ENCODE measurements at places on chromosomes 3 and 15.

GRCh38 chr3:187987924-187988323 lies 166.0 kb upstream of the LPP start:
- DNase-seq = peak; percentile 45

- DNase-seq = no peak
These were observed at the start of gene SEMA6D for GRCh38 chr15:47717036-47717612. TSS of gene SEMA6D (plus strand) at chr15:47717505. CDS start at chr15:47759799, 42,294 bp downstream.

- DNase-seq = no peak
These were observed 262.1 kb downstream of the IGSF11 start for GRCh38 chr3:118772547-118773011.

DNA sequence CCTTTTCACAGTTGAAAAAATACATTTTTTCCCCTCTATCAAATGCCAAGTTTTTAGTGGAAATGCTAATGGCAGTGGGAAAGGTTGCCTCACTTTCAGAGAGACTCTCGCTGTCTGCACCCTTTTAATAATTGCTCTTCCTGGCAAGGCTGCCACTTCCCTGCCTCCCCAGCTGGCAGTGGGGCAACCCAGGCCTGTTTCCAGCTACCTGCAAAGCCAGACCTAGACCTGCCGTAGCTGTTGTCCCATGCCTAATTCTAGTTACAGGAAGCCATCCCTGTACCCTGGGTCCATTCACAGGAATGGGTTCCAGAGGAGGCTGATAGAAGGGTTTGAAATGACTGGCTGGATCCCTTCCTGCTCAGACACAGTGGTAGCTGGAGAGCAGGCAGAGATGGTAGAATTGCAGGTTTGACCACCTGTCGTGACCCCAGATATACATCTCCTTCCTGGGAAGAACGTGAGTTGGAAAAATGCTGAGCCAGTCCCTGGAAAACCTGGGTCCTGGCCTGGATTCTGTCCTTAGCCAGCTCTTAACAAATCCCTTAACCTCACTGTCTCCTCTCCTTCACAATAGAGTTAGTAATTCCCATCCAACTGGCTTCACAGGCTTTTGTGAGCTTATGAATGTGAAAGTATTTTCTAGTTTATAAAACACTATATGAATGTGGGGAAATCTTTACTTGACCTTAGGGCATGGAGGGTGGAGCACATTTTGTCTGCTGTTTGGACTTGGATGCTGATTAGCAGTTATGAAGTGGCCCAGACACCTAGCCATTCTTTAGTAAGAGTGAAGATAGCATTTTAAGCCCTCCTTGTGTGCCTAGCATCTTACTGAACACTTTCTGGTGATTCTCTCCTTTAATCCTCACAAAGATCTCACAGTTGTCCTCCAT lies 12.9 kb upstream of the ALPK3 start:
- DNase-seq = no peak

DNA sequence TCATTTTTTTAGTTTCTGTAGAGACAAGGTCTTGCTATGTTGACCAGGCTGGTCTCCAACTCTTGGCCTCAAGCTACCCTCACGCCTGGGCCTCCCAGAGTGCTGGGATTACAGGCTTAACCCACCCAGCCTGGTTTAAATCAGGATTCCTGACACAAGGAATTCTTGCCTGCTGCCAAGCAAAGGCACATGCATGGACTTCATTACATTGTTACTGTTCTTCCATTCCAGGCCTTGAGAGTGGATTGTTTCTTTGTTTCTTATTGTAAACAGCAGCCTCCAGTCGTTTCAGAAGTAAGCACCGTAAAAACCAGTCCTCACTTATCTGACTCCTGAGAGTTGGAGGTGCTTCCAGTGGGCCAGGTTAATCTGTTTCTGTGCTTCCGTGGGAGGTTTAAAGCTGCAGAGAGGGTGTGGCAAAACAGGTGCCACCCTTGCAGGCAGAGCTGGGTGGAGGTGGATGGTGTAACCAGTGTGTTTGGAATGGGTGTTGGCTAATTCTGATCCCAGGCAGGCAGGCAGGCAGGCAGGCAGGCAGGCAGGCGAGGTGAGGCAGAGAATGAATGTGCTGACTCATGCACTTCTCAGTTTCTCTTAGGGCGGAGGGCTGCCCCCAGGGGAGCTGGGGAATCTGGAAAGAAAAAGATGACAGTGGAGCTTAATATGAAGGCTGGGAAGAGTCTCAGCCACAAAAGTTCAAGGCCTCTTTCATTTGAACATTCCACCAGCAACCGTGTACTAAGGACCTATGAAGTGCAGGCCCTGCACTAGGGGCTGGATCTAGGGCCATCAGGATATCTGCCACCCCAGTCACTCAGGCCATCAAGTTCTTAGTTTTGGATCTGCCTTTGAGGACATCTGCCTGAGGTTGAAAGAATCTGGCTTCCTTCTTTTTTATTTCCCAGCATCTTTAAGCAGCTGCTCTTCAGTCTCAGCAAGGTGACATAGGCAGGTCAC lies 37.0 kb upstream of the CDCP1 start:
- no peak for DNase-seq

- no peak for DNase-seq
These were observed 99.6 kb upstream of the ROBO2 start for GRCh38 chr3:76940181-76940770.

DNA sequence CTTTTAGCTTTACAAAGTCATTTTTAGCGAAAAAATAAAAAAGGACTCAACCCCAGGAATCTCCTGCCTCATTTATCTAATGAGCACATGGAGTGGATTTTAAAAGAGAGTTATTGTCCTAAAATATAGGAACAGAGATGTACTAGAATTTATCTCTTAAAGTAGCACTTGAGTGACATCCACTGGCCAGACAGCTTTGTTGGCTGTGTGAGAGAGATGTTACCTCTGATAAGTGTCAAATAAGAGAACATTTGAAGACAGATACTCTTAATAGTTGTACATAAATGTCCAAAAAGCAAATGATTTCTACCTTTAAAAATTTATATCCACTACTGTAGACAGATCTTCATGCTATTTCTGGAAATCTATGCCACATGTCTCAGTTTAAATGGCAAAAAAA lies 12.3 kb upstream of the MFSD1 start:
- DNase-seq = no peak
